ENCODE measurements at places on chromosomes 13 and 19. TPM values are rescaled to one million over a fixed set of nuclear protein-coding genes. Genes with fewer than 3 reads are reported as not detected.

The MAB21L1 gene
- total RNA-seq = not detected

The SLC6A16 gene
- total RNA-seq = 1.6 TPM

The N4BP2L1 gene
- total RNA-seq = 1.8 TPM

The SSC5D gene
- 1.3 TPM for total RNA-seq

The CEACAM4 gene
- not detected for total RNA-seq

The SULT2A1 gene
- not detected for total RNA-seq

DNA sequence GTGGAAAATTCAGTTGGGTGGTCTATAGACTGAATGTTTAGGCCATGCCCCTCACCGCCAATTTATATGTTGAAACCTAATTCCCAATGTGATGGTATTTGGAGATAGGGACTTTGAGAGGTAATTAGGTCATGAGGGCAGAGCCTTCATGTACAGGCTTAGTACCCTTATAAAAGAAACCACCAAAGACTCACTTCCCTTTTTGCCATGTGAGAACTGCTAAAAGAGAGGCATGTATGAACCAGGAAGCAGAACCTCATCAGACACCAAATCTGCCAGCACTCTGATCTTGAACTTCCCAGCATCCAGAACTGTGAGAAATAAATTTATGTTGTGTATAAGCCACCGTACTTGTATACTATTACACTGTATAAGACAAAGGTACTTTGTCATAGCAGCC lies 40.6 kb downstream of the UQCRFS1 start:
- no peak for DNase-seq
- H3K4me1 ChIP-seq = no peaks in the 10 kb centered on the region

- H3K4me3 ChIP-seq = no peak overlapping the region
- H3K4me1 ChIP-seq = no peaks in the 10 kb centered on the region
- H3K36me3 ChIP-seq = no peaks in the 10 kb centered on the region
- H3K27me3 ChIP-seq = no peaks in the 10 kb centered on the region
Measured at GRCh38 chr19:28009696-28010095, 1203.3 kb downstream of the UQCRFS1 start.

DNA sequence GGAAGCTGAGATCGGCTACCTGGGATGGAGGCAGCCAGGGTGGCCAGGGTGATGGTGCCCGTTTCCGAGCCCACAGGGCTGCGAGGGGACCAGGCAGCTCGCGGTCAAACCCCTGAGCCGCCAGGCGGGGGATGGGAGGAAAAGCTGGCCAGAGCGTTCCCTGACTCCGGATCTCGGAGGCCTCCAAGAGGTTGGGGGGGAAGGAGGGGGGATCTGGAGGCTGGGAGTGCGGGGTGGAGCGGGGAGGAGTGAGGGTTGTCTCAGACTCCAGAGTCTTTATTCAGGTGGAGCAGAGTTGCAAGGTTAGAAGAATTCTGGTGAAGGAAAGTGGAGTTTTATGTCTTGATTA lies 1.1 kb downstream of the CACNG7 start:
- DNase-seq = no peak
- peaks cover 6% of the 10 kb centered on the region for H3K4me1 ChIP-seq
- no peaks in the 10 kb centered on the region for H3K36me3 ChIP-seq
- H3K27me3 ChIP-seq = peaks cover 27% of the 10 kb centered on the region
- no peak overlapping the region for H3K27ac ChIP-seq

DNA sequence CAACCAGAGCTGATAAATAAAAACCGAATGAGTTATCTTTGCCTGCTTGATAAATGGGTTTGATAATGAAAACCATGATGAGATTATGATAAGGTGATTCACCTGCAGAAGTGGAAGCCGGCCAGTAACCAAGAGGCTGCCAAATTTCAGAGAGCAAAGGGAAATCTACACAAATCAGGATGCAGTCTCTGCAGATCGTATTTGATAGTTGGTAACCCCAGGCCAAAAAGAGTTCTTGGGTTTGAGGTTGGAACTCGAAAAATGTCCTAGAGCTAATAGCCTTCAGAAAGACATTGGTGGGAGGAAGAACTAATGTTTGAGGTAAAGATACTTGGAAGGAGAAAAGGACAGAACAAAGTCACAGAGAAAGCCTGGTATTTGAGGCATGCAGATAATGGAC lies 9.6 kb upstream of the LATS2 start:
- no peak overlapping the region for H3K4me3 ChIP-seq
- H3K36me3 ChIP-seq = no peaks in the 10 kb centered on the region
- no peaks in the 10 kb centered on the region for H3K27me3 ChIP-seq
- H3K4me1 ChIP-seq = peaks cover 14% of the 10 kb centered on the region
- no peak for DNase-seq

GRCh38 chr19:38070573-38070972 lies 153.4 kb downstream of the DPF1 start:
- peaks cover 6% of the 10 kb centered on the region for H3K4me1 ChIP-seq
- H3K4me3 ChIP-seq = no peak overlapping the region
- no peaks in the 10 kb centered on the region for H3K27me3 ChIP-seq
- no peaks in the 10 kb centered on the region for H3K36me3 ChIP-seq

- H3K27ac ChIP-seq = no peak overlapping the region
- no peaks in the 10 kb centered on the region for H3K27me3 ChIP-seq
- peaks cover 15% of the 10 kb centered on the region for H3K36me3 ChIP-seq
- no peak overlapping the region for H3K4me3 ChIP-seq
- H3K4me1 ChIP-seq = peaks cover 6% of the 10 kb centered on the region
Measured at GRCh38 chr19:989381-990081, 5.4 kb downstream of the WDR18 start.

DNA sequence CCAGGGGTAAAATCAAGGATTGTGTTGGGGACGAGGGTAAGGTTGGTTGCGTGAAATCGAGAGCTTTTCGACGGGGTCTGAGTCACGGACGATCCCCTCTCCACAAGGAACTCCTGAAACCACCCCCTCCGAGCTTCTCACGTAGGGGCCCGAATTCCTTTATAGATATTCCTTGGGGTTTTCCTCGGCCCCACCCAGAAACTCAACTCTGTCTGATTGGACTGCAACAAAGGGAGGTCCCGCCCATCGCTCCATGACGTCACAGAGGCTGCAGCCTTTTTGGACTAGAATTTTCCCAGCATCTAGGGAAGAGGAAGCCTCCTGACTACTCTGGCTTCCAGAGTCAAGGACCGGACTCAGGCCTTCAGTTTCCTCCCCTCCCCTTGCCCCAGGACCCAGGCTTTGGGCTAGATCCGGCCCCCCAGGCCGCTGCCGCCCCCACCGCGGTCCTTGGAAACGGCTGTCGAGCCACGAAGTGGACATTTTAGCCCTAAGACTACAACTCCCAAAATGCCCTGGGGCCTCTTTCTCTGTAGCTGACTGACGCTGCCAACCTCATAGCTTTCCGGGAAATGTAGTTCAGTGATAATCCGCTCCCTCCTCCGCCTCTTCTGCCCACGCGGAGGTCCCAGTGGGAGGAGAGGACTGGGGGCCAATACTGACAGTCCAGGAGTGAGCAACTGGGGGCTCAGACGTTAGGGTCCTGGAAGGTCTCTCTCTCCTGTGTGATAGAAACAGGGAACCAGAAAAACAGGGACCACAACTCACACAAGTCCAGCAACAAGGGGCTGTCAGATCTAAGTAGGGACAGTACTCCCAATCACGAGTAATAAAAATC lies at the start of gene IZUMO1:
IZUMO1 (minus strand) TSS at position 172 of the 838 bp plus-strand sequence. CDS start 1,050 bp downstream, outside the sequence.
- H3K27ac ChIP-seq = peak within 1 kb of the TSS; percentile 72
- peaks cover 7% of the 10 kb centered on the region for H3K4me1 ChIP-seq
- H3K27me3 ChIP-seq = no peaks in the 10 kb centered on the region
- DNase-seq = peak; percentile 95
- H3K36me3 ChIP-seq = peaks cover 3% of the 10 kb centered on the region

DNA sequence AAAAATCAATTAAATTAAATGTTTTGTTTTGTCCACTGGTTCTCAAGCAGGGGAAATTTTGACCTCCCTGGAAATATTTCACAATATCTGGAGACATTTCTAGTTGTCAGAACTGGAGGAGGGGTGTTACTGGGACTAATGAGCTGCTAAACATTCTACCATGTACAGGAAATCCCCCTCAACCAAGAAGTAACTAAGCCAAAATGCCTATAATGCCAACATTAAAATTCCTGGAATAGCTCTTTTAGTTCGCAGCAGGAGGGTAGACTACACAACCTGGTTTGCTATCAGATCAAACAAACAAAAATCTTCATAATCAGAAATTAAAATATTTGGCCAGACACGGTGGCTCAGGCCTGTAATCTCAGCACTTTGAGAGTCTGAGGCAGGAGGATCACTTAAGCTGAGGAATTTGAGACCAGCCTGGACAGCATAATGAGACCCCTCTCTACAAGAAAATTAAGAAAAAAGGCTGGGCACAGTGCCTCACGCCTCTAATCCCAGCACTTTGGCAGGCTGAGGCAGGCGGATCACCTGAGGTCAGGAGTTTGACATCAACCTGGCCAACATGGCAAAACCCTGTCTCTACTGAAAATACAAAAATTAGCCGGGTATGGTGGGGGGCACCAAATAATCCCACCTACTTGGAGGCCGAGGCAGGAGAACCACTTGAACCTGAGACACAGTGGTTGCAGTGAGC lies 13.7 kb upstream of the SMARCA4 start:
- no peaks in the 10 kb centered on the region for H3K36me3 ChIP-seq
- H3K27ac ChIP-seq = no peak overlapping the region
- H3K27me3 ChIP-seq = no peaks in the 10 kb centered on the region
- DNase-seq = no peak
- no peak overlapping the region for H3K4me3 ChIP-seq
- no peaks in the 10 kb centered on the region for H3K4me1 ChIP-seq

DNA sequence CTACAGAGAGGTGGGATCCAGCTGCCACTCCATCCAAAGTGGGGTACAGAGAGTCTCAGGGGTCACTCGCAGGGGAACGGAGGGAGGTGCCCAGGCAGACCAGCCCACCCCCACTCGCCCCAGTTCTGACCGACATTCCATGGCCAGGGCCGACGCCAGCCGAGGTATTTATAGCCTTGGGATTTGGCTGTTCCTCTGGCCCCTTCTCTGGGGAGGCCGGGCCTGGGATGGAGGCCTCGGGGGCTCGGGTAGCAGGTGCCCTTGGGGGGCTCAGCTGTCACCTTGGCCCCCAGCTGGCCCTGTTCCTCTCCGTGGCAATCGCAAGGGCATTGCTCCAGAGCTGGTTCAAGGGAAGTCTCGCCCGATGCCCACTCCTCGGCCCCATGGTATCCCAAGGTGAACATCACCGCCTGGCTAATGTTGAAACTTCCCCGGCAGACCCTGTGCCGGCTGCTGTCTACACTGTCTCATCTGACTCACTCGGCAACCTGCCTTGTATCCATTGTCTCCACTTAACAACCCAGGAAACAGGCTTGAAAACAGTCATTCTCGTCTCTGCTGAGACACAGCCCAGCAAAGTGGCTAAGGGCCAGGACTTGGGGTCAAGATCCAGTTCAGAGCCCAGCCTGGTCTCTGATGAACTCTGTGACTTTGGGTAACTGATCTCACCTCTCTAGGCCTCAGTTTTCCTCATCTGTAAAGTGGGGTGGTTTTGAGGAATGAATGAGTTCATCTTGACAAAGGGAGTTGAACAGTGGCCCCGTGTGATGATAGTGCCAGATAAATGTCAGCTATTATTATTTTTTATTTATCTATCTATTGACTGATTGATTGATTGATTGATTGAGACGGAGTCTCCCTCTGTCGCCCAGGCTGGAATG lies 9.7 kb downstream of the PRKACA start:
- no peaks in the 10 kb centered on the region for H3K27me3 ChIP-seq
- H3K4me3 ChIP-seq = no peak overlapping the region
- DNase-seq = peak; percentile 57
- H3K36me3 ChIP-seq = no peaks in the 10 kb centered on the region
- peak overlapping the region; percentile 60 for H3K27ac ChIP-seq
- peaks cover 6% of the 10 kb centered on the region for H3K4me1 ChIP-seq

DNA sequence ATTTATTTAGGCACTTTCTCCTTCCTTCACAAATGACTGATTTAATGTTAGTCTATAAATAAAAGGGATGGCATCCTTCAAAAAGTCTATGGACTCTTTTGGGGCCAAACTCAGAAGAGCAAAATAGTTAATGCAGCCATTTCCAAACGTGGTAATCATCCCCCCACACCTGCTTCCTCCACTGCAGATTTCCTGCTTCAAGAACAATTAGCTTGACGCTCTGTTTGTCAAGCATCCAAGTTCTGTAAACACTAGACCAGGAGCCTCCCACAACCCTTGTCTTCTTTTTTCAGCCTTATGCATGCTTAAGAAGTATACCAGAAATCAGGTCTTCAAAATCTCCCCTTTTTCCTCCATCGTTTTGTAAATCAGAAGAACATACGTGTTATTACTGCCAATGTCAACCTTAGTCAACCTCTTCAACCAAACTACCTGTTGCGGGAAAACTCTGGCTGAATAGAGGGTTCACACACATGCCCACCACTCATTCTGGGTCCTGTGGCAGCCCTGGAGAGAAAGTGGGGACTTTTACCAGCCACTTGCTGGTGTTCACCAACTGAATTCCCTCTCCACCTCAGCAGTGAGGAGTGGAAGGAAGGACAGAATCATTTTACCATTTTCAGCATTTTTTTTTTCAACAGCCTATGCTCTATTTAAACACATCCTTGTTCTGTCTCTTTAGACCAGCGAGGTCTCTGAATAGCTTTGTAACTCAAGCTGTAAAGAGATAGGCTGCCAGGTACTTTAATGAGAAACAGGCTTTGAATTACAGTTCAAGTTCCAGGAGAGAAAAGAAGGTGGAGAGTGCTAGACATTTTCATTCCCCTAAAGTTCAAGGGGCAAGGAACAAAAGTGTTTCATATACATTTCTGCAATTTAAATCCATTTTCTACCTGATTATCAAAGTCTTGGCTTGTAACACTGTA lies 39.1 kb downstream of the EFNB2 start:
- peaks cover 27% of the 10 kb centered on the region for H3K36me3 ChIP-seq
- peak overlapping the region; percentile 99 for H3K27ac ChIP-seq
- no peaks in the 10 kb centered on the region for H3K27me3 ChIP-seq
- peaks cover 31% of the 10 kb centered on the region for H3K4me1 ChIP-seq
- peak; percentile 99 for DNase-seq
- no peak overlapping the region for H3K4me3 ChIP-seq

- no peaks in the 10 kb centered on the region for H3K36me3 ChIP-seq
- H3K4me1 ChIP-seq = no peaks in the 10 kb centered on the region
- no peak overlapping the region for H3K4me3 ChIP-seq
Measured at GRCh38 chr19:54431255-54431838, 16.1 kb downstream of the TTYH1 start.

Measured in endothelial cell of umbilical vein (primary cell).